Astrocyte (in vitro differentiated cells and primary cell): ENCODE measurements at places on chromosomes 12 and 14. TPM values are rescaled to one million over a fixed set of nuclear protein-coding genes. Genes with fewer than 3 reads are reported as not detected.

- H3K27ac ChIP-seq = no peak overlapping the region
- H3K4me1 ChIP-seq = peaks cover 9% of the 10 kb centered on the region
- DNase-seq = no peak
- H3K36me3 ChIP-seq = no peaks in the 10 kb centered on the region
- no peak overlapping the region for H3K4me3 ChIP-seq
- H3K27me3 ChIP-seq = no peaks in the 10 kb centered on the region
Observed at GRCh38 chr12:45611061-45611460, 118.4 kb upstream of the ARID2 start.

DNA sequence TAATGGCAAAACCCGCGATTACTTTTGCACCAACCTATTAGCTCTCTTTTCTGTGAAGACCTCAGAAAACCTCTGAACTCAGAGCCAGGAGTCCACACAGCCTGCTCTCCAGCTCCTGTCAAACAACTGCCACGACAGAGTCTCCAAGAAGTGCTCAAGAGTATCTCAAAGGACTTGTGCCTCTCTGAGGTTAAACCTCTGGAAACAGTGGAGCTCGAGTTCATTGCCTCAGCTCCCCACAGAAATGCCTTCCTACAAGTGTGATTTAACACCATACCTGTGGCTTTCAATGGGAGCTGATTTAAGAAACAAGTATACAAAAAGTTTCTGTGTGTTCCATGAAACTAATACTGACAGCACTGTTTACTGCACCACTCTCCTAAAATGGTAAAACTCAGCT is 20.1 kb downstream of the ACTN1 start:
- no peak for DNase-seq
- H3K4me1 ChIP-seq = peaks cover 79% of the 10 kb centered on the region
- peaks cover 41% of the 10 kb centered on the region for H3K36me3 ChIP-seq
- H3K4me3 ChIP-seq = no peak overlapping the region
- no peaks in the 10 kb centered on the region for H3K27me3 ChIP-seq

- no peak overlapping the region for H3K4me3 ChIP-seq
- no peaks in the 10 kb centered on the region for H3K27me3 ChIP-seq
- no peak overlapping the region for H3K27ac ChIP-seq
- DNase-seq = no peak
- H3K36me3 ChIP-seq = no peaks in the 10 kb centered on the region
Observed at GRCh38 chr14:93010522-93011140, 87.7 kb downstream of the CHGA start.

DNA sequence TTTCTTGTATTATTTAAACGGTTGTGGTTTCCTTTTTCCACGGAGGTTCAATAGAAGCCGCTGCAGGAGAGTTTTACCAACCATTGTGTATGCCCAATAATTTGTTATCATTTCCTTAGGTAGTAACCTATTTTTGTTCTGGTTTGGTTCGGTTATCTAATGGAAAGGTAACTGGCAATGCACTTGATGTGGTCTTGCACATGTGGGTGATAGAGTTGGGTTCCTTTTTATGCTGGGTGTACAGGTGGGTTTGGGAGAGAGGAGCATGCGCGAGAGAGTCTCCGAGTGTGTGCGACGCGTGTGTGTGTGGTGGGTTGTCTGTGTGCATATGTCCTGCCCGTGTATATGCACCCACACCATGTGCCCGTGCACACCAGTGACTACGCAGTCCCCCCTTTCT is 102.7 kb upstream of the FKBP4 start:
- peak overlapping the region; percentile 50 for H3K4me3 ChIP-seq
- DNase-seq = no peak
- H3K27ac ChIP-seq = no peak overlapping the region
- H3K27me3 ChIP-seq = peaks cover 40% of the 10 kb centered on the region

- DNase-seq = peak; percentile 98
- H3K36me3 ChIP-seq = no peaks in the 10 kb centered on the region
- no peak overlapping the region for H3K4me3 ChIP-seq
- H3K27me3 ChIP-seq = no peaks in the 10 kb centered on the region
- H3K4me1 ChIP-seq = peaks cover 8% of the 10 kb centered on the region
Observed at GRCh38 chr12:124837958-124838803, 25.5 kb downstream of the SCARB1 start.

GALNT16 gene
- 6.2 and 6.3 TPM in 2 replicates for total RNA-seq

VSIG10 gene
- total RNA-seq = 9.8 and 12.0 TPM in 2 replicates
